BJ (cell line): ENCODE measurements at places on chromosomes 11 and 22.

GRCh38 chr11:34784318-34784841 is 131.8 kb downstream of the APIP start:
- DNase-seq: no peak

- no peak for DNase-seq
These were observed 19.6 kb downstream of the FGF3 start for GRCh38 chr11:69799582-69799981.

DNA sequence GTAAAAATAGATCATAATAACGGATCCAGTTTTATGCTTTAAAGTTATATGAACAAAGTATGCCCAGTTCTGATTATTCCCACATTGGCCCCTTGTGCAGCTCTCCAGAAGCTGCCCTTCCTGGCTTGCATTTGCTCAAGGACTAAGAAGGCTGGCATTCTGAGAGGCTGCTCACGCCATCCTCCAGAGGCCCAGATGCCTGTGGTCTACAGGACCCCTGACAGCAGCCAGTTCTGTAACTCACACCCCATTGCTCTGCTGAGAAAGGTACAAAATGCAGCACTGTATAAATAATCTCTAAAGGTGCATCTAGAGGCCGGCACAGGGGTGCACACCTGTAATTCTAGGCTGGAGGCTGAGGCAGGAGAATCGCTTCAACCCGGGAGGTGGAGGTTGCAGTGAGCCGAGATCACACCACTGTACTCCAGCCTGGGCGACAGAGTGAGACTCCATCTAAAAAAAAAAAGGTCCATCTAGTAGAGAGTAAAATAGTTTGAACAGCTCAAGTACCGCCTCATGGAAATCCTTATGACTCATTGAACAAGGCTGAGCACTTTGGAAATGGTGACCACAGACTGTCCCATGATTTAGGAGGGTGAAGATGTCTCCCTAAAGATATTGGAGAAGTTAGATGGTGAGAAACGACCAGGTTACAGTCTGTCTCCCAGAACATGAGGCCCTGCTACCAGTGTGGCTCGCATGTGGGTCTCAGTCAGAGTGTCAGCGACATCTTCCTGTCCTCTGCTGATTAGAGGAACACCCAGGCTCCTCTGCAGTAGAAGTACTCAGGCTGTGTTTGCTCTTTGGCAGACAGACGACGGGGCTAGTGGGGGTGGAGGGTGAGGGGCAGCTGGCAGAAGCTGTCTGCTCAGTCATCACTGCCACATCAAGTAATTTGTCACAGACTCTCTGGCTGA is 56.3 kb downstream of the KREMEN1 start:
- no peak for DNase-seq

DNA sequence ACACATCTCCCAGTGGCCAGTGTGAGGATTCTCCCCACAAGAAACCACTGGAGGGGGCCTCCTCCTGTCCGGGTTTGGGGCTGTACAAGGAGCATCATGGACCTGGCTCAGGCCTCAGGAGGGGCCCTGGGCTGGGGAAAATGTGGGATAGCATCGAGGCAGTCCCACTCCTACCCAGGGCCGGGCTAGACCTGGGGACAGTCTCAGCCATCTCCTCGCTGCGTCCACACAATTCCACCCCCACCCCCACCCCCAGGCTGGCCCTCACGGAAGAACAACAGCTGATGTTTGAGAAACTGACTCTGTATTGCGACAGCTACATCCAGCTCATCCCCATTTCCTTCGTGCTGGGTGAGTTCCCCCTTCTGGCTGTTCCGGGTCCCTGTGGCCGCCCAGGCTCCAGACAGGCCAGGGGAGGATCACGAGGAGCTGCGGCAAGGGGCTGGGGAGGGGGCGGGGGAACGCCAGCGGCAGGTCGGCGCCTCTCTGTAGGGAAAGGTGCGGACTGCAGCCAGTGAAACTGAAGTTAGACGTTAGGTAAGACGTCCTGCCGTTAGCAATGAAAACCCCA is 4.8 kb downstream of the BEST1 start:
- DNase-seq: peak; percentile 48

DNA sequence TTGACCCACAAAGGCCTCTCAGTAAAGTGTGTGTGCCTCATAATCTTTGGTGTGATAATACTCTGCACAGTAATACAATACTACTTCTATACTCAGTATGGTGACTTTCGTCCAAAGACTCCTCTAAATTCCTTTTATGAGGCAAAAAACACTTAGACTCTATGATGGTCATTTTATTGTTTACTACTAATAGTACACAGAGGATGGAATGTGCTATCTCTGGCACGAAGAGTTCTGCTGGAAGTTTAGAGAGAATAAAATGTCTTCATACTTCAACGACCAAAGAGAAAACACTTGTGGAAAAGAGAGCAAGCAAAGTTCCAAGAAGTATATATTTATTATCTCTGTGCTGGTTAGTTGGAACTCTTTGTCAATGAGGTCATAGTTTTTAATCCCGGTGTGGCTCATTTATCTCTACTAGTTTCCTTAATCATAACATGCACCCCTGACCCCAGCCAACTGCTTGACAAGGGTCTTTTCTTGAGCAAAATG is 7.5 kb upstream of the CSTF3 start:
- DNase-seq: peak; percentile 37

- no peak for DNase-seq
These were observed 30.8 kb downstream of the CBL start for GRCh38 chr11:119236891-119237290.

- DNase-seq: no peak
These were observed 18.7 kb upstream of the SNX32 start for GRCh38 chr11:65814986-65815565.

GRCh38 chr22:17300926-17301325 is 68.3 kb upstream of the CECR2 start:
- no peak for DNase-seq

DNA sequence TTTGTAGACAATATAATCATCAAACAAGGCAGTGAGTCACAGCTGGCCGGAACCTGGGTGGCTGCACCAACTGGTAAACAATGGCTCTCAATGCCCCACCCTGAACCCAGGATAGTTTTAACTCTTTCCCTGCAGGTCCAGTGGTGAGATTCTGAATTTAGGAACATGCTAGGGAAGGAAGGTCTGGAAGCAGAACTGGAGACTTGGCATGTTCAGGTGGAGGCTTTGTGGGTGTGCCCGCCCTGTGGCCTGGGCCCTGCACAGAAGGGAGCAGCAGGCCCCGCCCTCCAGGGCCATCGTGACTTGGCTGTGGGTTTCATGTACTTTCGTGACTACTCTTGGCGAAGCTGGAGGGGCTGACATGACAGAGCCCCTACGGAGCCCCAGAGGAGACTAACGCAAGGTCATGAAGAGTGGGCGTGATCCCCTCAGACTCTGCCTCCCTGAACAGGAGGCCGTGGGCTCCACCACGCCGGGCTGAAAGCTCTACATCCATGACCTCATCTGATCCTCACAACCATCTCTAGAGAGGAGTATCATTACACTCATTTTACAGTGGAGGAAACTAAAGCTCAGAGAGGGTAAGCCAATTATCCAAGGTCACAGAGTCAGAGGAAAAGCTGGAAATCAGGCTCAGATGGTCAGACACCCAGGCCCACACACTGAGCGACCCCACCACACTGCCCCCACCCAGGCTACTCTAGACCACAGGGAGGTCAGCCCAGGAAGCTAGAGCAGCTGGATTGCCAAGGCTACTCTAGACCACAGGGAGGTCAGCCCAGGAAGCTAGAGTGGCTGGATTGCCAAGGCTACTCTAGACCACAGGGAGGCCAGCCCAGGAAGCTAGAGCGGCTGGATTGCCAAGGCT is 27.3 kb downstream of the MAFF start:
- DNase-seq: peak; percentile 35

DNA sequence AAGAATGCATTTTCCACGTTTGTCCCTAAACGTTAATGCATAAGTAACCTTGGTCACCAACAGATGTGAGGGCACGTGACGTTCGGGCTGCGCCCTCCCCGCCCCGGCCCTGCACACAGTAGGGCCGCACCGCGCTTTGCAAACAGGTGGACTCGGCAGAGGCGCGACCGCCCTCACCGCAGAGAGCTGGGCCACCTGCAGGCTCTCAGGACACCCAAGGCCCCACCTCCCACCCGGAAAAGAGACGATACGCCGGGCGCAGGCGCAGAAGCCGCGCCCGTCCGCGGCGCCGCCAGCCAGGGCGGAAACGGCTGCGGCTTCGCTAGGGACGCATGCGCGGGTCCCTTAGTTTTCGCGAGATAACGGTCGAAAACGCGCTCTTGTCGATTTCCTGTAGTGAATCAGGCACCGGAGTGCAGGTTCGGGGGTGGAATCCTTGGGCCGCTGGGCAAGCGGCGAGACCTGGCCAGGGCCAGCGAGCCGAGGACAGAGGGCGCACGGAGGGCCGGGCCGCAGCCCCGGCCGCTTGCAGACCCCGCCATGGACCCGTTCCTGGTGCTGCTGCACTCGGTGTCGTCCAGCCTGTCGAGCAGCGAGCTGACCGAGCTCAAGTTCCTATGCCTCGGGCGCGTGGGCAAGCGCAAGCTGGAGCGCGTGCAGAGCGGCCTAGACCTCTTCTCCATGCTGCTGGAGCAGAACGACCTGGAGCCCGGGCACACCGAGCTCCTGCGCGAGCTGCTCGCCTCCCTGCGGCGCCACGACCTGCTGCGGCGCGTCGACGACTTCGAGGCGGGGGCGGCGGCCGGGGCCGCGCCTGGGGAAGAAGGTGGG is at the start of gene FADD:
FADD (plus strand) TSS at position 377 of the 831 bp plus-strand sequence; CDS start at position 541, 164 bp downstream.
- DNase-seq: peak; percentile 69

DNA sequence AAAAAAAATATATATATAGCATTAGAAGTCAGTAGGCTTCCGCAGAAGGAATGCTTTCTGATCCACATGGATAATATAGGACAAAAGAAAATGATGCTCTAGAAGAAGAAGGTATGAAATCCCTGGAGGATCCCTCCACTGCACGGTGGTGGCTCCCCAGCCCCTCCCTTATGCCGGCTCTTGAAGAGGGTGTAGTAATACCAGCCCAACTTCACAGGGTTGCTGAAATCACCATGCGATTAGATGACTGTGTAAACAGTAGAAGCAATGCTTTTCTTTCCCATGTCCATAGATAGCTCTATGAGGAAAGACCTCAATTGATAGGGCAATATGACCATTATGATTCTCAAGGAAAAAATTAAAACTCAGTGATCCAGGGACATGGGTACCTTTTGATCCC is 3.2 kb upstream of the ETS1 start:
- no peak for DNase-seq

DNA sequence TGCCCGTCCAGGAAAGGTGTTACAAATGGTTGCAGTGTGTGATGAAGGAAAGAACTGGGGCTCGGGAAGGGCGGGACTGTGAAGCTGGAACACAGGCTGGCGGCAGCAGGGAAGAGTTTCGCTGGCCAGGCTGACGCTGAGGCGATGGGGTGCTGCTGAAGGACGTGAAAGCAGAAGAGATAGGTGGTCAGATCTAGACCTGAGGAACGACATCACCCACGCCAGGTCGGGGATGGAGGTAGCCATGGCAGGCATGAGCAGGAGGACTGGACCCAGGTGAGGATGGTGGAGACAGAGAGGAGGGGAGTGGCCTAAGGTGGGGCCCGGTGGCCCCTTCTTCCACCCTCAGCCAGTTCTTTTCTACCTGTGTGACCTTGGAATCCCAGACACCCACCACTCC is 9.1 kb downstream of the CDC42EP2 start:
- DNase-seq: no peak

DNA sequence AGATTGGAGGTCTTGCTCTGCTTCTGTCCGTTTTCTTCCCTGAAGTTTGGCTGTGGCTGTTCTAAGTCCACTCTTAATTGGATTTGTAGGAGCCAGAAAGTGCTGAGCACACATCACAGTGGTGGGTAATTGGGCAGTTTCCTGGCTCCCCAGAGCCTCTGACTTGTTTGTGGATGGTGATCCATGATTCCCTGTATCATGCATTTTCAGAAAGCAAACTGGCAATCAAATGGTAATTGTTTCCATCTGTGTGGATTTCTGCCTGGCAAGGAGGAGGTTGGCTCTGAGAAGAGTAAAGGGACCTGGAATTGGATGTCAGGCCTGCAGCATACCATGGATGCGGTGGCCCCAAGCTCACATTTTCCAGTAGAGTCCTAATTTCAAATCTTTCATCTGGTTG is 49.5 kb downstream of the PPFIBP2 start:
- no peak for DNase-seq

- DNase-seq: peak; percentile 91
These were observed 187.2 kb downstream of the MAML2 start for GRCh38 chr11:96155627-96156378.

- DNase-seq: no peak
These were observed 45.0 kb upstream of the MYH9 start for GRCh38 chr22:36432592-36433317.

GRCh38 chr11:114413958-114414357 is 13.5 kb downstream of the RBM7 start:
- DNase-seq: no peak

- no peak for DNase-seq
These were observed 18.4 kb downstream of the MAFF start for GRCh38 chr22:38220163-38220562.

- no peak for DNase-seq
These were observed 553.5 kb downstream of the TBC1D22A start for GRCh38 chr22:47315862-47316419.

- DNase-seq: no peak
These were observed 50.1 kb downstream of the SLC35F2 start for GRCh38 chr11:107808521-107808920.

- DNase-seq: no peak
These were observed 146.4 kb upstream of the UBASH3B start for GRCh38 chr11:122509091-122509490.

DNA sequence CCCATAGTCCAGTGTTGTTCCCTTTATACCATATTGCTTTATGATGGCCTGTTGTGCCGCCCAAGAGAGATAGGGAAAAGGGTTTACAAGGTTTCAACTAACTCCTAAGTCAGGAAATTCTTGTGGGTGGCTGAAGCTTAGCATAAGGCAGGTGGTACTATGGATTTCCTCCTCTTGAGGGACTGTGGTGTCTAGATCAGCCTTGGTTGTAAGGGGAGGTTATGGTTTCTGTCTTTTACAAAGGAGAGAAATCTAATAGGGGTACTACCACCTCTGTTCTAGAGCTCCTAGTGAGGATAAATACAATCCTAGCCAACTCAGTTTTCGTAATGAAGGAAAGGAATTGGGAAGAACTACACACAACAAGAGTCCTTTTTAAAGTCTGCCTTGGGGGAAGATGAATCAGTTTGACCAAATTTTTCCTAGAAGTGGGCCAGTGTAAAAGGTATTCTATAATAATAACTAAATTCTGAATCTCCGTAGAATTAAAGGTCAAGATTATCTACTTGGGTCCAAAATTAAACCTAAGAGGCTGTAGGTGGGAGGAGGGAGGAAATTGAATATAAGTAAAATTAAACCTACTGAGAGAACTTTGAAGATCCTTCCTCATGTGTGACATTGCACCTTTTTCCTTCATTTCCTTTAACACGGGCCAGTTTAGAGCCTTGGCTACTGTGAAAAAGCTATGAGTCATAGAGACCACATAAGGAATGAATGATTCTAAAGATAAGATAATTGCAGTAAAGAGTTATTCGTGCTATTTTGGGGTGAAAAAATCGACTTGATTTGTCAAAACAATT is 17.2 kb downstream of the DLAT start:
- no peak for DNase-seq

DNA sequence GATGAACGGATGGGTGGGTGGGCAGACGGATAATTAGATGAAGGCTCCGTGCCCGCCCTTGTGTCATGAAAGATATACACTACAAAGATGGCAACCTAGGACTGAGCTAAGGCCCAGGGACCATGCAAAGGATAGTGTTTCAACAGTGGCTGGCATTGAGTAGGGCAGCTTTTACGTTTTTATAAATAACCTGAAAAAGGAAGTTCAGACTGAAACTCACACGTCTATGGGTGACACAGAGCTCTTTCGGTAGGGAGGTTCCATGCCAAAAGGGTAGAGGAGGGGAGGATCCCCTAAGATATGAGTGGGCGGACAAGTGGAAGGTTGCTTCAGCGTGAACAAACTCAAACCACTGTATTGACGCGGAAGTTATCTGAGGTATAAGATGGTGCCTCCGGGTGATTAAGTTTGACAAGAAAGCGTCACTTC is 90.5 kb downstream of the UBASH3B start:
- DNase-seq: no peak
